ENCODE measurements at places on chromosomes 7 and 10.

DNA sequence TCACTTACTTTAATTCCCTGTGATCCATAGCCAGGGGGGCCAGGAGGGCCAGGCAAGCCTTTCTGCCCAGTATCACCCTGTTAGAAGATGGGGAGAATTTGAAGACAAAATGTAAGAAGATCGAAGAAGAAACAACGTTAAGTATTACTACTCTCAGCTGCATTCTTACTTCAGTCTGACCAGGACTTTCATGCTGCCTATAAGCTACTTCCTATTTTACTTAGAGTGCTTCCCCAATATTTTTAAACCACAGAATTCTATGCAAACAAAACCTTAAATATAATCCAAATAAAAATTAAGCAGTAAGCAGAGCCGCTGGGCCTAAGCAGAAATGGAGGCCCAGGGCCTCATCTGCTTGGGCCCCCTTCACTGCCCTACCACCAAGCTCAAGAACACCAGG lies 117.8 kb downstream of the COL28A1 start:
- no peak for DNase-seq

DNA sequence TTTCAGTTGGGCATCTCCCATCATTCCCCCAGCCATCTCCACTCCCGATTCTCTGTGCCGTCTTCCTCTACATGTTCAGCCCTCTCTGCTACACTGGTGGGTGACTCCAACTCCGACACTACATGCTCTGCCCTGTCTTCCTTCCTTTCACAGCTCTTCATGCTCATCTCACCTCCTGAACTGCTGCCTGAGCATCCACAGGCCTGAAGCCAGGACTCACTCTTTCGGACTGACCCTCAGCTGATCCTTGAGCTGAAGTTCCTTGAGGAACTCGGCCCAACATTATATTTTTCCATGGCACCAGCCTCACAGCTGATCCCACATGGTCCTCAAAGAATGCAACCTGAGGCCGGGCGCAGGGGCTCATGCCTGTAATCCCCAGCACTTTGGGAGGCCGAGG lies 538.4 kb downstream of the PTPRN2 start:
- no peak for DNase-seq

- DNase-seq: no peak
Measured at GRCh38 chr10:113111900-113112853, 162.1 kb downstream of the TCF7L2 start.

DNA sequence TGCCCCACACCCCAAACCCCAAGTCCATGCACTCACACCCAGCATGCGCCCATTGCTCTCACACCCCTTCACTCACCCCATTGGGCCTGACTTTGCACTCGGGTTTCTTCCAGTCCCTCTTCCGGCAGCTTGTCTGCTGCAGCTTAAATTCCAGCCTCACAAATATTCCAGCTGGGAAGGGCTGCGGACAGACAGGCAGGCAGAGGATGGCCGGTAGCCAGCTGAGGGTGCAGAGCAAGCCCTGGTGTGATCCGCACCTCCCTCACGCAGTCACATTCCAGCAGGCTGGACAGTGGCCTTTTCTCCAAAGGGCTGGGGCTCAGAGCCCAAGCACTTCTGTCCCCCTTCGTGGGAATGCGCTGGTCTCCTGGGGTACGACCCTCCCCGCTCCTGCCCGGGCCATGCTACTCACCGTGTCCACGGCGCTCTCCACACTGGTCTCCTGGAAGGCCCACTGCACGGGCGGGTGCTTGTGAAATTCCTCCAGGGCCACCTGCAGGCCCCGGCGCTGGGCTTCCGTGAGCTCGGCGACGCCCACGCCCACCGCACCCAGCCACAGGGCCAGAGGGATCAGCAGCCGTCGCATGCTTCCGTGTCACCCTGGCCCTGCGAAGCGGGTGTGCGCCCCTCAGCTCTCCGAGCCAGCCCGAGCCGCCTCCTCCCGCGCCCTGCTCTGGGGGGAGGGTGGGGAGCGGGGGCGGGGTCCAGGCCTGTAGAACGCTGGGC lies 1.2 kb downstream of the RARRES2 start:
- peak; percentile 57 for DNase-seq

DNA sequence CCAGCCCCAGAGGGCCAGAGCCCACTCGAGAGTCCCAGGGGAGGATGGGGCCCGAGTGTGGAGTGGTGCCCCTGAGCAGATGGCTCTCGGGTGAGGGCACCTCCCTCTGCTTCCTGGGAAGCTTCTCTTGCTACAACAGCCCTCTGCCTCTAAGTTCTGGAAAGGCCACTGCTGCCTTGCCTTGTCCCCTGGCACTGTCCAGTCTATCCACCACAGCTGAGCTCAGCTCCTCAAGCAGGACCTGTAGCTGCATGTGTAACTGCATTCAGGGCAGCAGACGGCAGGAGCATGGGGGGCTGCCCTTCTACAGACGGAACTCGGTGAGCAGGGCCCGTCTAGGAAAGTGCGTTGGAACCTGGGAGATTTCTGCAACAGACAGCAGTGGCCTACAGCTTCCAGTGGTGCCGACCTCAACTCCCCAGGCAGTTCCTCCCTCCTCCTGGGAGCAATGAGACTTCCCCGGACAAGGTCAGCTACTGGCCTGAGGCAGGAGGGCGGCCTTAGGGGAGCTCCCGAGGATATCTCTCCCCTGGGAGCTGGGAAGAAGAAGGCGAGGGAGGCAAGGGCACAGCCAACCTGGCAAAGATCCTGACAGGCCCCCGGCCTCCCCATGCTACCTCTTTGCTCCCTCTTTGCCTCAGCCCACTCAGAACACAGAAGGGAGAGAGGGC lies 88.5 kb downstream of the DLG5 start:
- DNase-seq: no peak

GRCh38 chr7:22090512-22090911 lies 144.8 kb upstream of the CDCA7L start:
- DNase-seq: no peak

- DNase-seq: no peak
Measured at GRCh38 chr7:82335001-82335400, 108.6 kb downstream of the CACNA2D1 start.

DNA sequence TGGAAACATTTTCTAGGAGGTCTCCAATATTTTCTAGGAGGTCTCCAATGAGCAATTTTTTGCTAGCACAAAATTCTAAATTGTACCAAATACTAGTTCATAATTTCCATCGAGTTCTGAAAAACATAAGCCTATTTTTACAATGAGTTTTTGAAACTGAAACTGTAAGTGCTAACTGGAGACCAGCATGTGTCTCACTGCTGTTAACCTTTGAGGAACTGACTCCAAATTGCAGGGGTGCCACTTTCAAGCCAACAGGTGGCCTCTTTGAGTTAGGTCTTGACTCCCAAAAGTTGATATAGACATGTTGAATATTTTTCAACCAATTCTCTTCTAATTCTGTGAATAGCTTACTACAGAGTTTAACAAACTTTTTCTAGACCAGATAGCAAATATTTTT lies 58.8 kb downstream of the CAV1 start:
- DNase-seq: no peak

DNA sequence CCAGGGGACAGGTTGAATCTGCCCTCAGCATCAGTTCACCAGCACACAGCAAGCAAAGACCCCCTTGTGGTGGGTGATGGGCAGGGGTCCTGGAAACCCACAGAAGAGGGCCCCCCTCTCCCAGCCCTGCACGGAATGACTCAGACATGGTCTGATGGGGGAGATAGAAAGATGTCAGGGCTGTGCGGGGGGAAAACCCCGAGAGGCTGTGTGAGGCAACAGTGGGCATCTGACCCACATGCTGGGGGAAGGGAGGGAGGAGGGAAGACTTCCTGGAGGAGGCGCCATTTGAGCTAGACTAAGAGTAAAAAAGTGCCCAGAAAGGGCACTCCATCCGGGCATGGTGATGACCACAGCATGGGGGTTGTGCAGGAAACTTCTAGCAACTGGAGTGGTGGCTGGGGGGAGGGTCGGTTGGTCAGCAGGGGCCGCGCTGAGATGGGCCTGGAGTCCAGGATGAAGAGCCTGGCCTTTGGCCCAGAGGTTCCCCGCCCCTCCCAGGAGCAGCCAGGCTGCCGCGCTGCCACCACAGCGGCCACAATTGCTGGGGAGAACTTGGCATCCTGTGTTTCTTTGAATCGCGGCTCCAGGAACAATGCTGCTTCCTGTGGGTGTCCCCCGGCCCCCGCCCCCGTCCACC lies 2.5 kb downstream of the LFNG start:
- DNase-seq: peak; percentile 80

GRCh38 chr7:134669845-134670373 lies 23.3 kb downstream of the BPGM start:
- DNase-seq: peak; percentile 64

GRCh38 chr10:404346-404745 lies 269.1 kb downstream of the ZMYND11 start:
- no peak for DNase-seq

GRCh38 chr10:33195608-33196376 lies 138.7 kb downstream of the NRP1 start:
- DNase-seq: no peak

GRCh38 chr10:52619052-52619451 lies 153.5 kb downstream of the MBL2 start:
- no peak for DNase-seq

GRCh38 chr10:59271160-59271559 lies 91.2 kb downstream of the FAM13C start:
- no peak for DNase-seq

- no peak for DNase-seq
Measured at GRCh38 chr7:151505433-151505832, 14.3 kb downstream of the RHEB start.

DNA sequence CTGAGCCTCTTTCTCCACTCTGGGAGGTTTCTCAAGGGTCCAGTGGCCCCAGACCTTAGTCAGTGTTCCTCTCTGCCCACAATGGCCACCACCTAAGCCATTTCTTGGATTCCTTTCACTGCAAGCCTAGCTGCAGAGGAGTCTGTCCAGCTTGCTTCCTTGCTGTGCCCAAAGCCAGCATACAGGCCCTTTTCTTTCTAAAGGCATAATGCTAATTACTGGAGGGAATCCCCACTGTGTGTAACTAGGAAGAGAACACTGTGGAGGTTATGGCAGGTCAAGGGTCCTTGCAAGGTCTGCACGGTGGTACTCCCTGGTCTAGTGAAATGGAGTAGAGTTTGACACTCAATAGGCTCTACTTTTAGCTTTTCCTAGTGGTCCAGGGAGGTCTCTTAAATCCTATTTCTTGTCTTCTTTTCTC lies 70.4 kb upstream of the CC2D2B start:
- no peak for DNase-seq

- no peak for DNase-seq
Measured at GRCh38 chr10:127441350-127442219, 107.5 kb upstream of the NPS start.

DNA sequence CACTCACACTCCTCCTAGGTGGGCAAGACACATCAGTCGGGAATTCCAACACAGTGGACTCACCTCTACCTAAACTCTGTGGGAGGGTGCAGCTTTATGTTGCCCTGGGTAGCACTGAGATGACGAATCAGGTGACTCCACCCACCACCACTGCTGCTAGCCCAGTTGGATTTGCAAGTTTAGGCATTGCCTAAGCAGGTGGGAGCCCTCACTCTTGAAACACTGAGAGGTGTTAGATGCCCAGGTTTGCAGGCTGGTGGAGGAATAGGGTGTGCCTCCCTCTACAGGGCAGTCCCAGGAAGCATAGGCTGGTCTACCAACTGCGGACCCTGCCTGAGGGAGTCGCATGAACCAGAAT lies 708.9 kb downstream of the POM121L12 start:
- no peak for DNase-seq

- no peak for DNase-seq
Measured at GRCh38 chr10:124510759-124511158, 49.1 kb downstream of the LHPP start.

DNA sequence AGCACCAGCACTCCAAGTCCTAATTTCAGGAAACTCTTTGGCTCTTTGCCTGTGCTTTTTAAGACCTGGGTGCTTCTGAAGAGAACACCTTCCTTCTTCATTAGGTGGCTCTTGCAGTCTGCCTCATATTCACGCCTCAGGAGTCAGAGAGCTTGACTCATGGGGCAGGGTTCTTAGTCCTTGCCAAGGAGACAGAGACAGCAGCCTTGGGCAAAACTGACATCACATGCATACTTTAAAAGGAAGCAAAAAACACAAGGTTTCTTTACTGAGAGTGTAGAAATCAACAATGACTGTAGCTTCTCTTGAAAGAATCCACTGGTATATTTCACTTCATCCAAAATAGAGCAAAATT lies 780.6 kb downstream of the INHBA start:
- DNase-seq: no peak

GRCh38 chr10:75408911-75409885 lies 7.6 kb upstream of the ZNF503 start:
- DNase-seq: peak; percentile 74
